ENCODE measurements at places on chromosomes 3 and 15. TPM values are rescaled to one million over a fixed set of nuclear protein-coding genes. Genes with fewer than 3 reads are reported as not detected.

- no peak for DNase-seq
These were observed 49.9 kb upstream of the PHLDB2 start for GRCh38 chr3:111809186-111809585.

GRCh38 chr15:43977072-43977884 lies 150.5 kb downstream of the WDR76 start:
- DNase-seq: no peak

GRCh38 chr3:187931770-187932278 lies 186.6 kb upstream of the BCL6 start:
- no peak for DNase-seq

- no peak for DNase-seq
These were observed 166.3 kb upstream of the CHRM5 start for GRCh38 chr15:33801954-33802353.

DNA sequence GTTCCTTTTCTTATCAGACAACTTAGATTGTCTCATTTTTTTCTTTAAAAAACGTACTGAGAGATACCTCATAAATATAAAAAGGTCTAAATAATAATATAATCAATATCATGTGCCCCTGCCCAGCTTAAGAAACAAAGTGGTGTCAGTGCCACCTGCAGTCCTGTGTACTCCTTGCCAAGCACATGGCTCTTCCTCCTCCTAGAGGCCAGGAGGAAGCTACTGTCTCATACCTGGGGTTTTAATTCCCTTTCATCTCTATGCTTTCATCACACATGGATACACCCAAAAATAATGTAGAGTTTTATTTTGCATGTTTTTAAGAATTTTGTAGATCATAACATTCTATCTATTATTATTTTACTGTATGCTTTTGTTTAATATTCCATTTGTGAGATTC lies 98.6 kb upstream of the C15orf61 start:
- DNase-seq: no peak

DNA sequence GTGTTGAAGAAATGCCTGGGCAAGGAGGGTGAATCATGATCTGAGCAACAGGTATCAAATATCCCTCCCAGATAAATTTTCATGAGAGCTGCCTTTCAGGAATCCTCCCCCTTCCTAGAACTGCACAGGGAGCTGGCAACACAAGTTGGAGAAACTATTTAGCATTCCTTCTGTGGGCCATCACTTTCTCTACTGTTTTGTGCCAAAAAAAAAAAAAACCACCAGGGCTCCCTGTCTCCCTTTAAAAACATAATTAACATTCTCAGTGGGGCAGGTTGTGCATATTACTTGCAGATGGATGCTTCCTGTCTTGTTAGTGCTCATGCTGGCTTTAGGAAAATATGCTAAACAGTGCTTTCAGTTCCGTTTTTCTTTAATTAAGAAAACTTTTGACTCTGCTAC lies 234.9 kb upstream of the LMCD1 start:
- DNase-seq: no peak

DNA sequence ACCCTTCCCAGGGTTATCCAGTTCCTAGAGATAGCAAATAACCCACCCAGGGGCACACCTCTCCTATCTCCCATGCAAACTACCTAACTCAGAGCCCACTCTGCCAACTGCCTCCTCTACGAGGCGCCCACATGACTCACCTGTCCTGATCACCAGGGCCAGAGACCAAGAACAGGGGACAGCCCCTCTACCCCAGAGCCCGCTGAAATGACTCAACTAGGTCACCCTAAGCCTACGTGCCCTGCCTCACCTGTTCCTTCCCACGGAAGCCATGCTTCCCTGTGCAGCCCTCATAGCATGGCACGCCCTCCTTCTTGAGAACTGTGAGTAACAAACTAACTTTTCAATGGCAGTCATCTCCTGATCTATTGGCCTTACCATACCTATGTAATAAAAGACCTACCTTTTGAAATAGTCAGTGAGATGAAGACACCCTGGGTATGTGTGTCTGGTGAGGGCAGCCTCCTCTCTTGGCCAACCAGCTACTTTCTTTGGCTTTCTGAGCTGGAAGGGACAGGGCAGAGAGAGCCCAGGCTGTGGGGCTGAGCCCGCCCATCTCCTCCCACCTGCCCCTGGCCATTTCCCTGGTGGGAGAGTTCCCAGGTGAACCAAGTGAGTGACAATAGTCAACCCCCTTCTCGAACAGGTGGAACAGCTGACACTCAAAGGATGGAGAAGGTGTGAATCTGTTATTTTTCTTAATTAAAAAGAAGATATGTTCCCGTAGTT lies 25.5 kb upstream of the PRR23E start:
- no peak for DNase-seq

DNA sequence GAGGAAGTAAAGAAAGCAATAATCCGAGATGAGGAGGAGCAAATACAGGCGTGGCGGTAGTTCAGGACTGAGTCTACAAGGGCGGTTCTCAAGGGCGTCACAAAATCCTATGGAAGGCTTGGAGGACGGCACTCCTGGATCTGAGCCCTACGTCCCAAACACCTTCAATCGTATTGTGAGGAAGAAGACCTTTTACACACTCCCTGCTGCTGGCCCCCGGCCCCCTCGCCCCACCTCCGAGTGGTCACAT lies 747 bp downstream of the PLD1 start:
- DNase-seq: no peak

DNA sequence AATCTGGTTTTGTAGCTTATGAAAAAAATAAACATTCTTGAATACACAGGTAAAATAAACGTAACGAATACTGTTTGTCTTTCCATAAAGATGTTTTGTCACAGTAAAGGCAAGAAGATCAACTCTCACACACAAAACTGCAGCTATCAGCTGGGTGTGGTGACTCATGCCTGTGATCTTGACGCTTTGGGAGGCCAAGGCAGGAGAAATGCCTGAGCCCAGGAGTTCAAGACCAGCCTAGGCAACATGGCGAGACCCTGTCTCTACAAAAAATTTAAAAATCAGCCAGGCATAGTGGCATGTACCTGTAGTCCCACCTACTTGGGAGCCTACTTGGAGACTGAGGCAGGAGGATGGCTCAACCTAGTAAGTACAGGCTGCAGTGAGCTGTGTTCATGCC lies 39.6 kb downstream of the CBLB start:
- no peak for DNase-seq

- DNase-seq: no peak
These were observed 54.3 kb downstream of the RASGRF1 start for GRCh38 chr15:79036323-79036722.

- peak; percentile 56 for DNase-seq
These were observed 377.0 kb downstream of the GAP43 start for GRCh38 chr3:116000311-116000710.

- DNase-seq: no peak
These were observed 84.9 kb upstream of the ACP3 start for GRCh38 chr3:132232231-132232792.

DNA sequence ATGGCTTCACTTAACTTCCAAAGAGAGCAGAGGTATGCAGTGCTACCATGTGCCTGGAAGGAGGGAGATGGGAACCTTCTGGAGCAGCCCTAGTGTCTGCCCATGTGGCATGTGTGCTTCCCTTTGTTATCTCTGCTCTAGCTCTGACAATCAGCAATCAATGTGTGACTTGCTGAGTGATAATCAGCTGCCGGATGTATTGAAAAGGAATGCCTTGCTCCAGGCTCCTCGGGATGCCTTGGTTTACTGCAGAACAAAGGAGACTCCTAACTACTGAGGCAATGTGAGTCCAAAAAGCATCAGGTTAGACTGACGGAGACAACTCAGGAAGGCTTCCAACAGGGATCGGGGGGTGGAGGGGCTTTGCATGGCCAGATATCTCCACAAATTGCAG lies 36.0 kb upstream of the CORO2B start:
- no peak for DNase-seq

- DNase-seq: no peak
These were observed 323.4 kb upstream of the PLSCR5 start for GRCh38 chr3:146928421-146929059.

DNA sequence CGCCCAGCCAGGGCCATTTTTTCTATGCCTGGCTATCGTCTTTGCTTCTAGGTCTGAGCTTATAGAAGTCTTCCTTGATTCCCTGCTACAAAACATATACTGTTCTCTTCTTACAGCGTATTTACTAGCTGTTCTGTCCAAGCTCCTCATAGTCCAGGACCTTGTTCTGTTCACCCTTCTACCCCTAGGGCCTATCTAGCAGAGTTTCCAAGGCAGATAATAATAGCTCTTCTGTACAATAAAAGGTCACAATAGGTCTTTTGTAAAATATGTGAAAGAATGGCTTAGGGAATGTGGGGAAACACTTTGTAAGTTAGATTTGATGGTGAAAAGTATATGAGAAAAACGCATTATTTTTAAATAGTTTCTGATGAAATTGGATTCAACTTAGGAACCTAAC lies 158.2 kb downstream of the P3H2 start:
- no peak for DNase-seq

- DNase-seq: no peak
These were observed 83.8 kb upstream of the GALNT15 start for GRCh38 chr3:16090706-16091105.

- no peak for DNase-seq
These were observed 40.6 kb downstream of the ITPR1 start for GRCh38 chr3:4533489-4534443.

DNA sequence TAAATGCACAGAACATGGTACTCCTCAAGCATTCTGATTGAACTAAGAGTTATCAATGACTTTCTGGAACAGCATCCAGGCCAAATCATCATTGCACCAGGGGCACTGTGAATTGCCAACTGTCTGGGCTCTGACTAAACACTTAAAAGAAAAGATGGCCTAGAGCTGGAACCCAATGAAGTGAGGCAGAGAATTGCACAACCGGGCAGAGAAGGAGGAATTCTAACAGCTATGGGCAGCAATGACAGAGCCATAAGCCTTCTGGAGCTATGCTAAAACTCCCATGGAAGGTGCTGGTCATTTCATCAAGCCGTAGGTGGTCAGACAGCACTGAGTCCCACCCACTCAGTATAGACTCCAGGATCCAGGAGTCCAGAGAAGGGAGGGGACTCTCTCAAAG lies 48.1 kb upstream of the OXTR start:
- no peak for DNase-seq

DNA sequence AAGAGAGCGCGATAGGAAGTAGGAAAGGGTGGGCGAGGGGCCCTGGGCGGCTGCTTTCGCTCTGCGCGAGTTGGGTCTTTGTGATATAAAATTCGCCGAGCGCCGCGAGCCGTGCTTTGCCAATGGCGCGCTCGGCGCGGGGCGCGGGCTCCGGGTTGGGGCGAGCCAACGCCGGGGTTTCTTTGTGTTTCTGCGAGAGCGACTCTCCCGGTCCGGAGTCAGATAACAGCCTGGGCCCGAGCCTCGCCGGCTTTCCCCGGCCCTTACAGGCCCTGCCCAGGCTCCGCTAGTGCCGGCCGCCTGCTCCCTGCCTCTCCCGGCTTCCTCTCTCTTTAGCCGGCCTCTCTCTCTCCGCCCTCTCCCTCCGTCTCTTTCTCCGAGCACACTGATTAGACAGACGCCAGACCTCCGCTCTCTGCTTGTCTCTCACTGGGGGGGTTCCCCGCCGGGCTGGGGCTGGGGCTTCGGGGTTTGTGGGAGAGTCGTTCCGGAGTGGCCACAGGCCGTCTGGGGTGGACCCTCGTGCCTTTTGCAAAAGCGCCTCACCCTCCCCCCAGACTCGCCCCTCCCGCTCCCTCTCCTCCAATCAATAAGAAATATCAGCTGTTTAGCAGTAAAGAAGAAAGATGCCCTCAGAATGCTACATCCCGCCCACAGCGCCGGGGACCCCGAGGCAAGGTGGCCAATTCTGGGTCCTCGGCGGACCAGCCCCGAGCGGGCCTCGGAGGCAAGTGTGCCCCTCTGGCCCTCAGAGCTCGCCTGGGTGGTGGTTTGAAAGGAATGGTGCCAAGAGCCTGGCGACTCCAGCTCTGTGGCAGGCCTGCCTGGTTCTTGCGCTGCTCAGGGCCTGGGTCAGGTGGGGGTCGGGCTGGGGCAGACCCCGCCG lies 2.9 kb downstream of the NR2F2 start:
- peak; percentile 57 for DNase-seq

DNA sequence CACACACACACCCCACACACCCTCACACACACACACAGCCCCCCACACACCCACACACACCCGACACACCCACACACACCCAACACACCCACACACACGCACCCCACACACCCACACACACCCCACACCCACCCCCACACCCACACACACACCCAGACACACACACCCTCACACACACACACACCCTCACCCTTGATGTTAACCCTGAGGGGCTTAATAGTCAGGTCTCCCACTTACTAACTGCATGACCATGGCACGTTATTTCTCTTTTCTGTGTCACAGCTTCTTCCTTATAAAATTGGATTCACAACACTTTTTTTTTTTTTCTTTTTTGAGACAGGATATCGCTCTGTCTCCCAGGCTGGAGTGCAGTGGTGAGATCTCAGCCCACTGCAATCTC lies 2.8 kb downstream of the GRM2 start:
- DNase-seq: no peak

- DNase-seq: no peak
These were observed 15.5 kb downstream of the RGMA start for GRCh38 chr15:93073465-93073952.

- no peak for DNase-seq
These were observed 1.0 kb downstream of the LRRC2 start for GRCh38 chr3:46565077-46565476.

GRCh38 chr15:66294157-66294931 lies 976 bp downstream of the DIS3L start:
- peak; percentile 20 for DNase-seq

DNA sequence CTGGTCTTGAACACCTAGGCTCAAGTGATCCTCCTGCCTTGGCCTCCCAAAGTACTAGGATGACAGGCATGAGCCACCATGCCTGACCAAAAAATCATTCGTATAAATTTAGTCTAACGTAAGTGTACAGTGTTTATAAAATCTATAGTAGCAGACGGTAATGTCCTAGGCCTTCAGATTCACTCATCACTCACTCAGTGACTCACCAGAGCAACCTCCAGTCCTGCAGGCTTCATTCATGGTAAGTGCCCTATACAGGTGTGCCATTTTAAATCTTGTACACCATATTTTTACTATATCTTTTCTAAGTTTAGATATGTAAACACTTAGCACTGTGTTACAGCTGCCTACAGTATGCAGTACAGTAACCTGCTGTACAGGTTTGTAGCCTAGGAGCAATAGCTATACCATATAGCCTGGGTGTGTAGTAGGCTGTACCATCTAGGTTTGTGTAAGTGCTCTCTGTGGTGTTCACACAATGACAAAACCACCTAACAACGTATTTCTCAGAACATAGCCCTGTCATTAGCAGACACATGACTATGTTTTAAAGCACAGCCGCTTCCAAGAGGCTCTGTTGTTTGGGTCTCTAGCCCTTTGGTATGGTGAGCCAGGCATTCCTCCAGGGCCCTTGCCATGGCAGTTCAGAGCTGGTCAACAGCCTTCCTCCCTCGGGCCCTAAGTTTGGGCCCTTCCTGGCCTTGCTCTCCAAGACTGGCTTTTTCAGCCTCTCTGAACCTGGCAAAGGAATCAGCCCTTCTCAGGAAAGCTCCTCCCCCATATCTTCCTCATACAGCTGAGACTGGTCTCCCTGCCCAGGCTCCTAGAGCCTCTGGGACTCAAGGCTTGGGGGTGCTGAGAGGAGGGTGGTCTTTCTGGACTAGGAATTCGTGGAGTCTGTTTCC lies 1.9 kb upstream of the CCDC9B start:
- DNase-seq: no peak

TRH gene
- not detected for total RNA-seq

HRH1 gene
- 9.1 TPM for total RNA-seq

STAB1 gene
- total RNA-seq: not detected

ANKUB1 gene
- not detected for total RNA-seq

SH2D7 gene
- total RNA-seq: not detected

CPN2 gene
- total RNA-seq: not detected

IGSF11 gene
- total RNA-seq: 0.56 TPM

FBXL22 gene
- 0.71 TPM for total RNA-seq

PPP1R14D gene
- total RNA-seq: 0.51 TPM
